ENCODE measurements at places on chromosomes 2 and 18.

- no peak for DNase-seq
Observed at GRCh38 chr2:12817870-12818269, 101.1 kb downstream of the TRIB2 start.

- DNase-seq = no peak
Observed at GRCh38 chr2:85753035-85753524, 711 bp upstream of the ATOH8 start.

GRCh38 chr2:134679745-134680144 is 39.1 kb downstream of the TMEM163 start:
- DNase-seq = peak; percentile 33

- no peak for DNase-seq
Observed at GRCh38 chr18:28208712-28209265, 31.9 kb upstream of the CDH2 start.

- no peak for DNase-seq
Observed at GRCh38 chr2:81650048-81650971, 1345.8 kb upstream of the LRRTM1 start.

DNA sequence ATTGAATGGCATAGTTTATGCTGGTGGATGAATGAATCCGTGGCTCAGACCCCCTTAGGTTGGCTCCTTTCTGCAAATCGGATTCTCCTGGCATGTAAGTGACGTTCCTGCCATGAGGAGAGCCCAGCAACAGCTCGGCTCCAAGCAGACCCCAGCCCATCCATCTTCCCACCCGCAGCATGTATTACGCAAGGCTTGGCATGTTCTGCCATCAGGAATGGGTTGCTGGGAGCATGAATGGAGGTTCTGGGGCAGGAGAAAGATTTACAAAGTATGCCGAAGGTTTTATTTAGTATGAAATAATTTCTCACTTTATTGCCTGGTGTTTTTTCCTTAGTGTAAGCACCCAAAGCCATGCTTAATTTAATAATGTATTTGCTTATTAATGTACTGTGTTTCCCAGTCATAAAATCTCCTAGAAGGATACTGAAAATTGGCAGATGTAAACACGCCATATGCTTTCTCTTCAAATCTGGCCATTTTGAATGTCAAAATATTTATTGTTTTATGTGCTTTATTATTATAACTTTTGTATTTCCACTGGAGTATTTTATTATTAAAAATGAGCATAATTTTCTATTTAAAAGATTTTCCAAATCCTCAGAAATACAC is 128.5 kb downstream of the ACKR3 start:
- DNase-seq = no peak

DNA sequence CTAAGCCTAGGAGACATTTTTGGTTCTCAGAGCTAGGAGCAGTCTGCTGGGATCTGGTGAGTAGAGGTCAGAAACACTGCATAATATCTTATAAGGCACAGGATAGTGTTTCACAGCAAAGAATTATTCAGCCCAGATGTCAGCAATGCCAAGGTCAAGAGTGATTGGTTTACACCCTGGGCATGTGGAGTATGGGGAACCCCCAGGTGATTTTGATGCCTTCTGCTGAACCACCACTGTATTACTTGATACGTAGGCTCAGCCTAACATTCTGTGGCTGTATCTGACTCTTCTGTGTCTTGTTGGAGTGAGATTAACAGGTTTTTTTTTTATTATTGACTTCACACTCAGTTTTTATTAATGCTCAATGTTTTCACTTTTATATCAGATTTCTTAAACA is 6.0 kb downstream of the DDX18 start:
- DNase-seq = no peak

DNA sequence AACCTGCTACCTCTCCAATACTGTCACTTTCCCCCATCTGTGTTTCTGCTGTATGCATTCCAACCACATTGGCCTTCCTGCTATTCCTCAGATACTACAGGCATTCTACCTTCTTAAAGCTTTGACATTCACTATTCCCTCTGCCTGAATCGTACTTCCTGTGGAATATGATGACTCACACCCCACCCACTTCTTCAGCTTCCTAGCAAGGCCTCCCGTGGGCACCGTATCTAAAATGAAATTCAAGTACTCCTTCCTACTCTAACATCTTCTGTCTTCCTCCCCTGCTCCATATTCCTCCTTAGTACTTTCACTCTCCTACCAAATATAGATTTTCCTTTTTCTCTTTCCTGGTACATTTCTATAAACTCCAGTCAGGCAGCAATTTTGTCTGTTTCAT is 710.4 kb downstream of the RNF144A start:
- DNase-seq = no peak

GRCh38 chr2:48566592-48567310 is 36.8 kb downstream of the STON1 start:
- DNase-seq = no peak

GRCh38 chr2:27959496-27959895 is 69.0 kb downstream of the BABAM2 start:
- no peak for DNase-seq

DNA sequence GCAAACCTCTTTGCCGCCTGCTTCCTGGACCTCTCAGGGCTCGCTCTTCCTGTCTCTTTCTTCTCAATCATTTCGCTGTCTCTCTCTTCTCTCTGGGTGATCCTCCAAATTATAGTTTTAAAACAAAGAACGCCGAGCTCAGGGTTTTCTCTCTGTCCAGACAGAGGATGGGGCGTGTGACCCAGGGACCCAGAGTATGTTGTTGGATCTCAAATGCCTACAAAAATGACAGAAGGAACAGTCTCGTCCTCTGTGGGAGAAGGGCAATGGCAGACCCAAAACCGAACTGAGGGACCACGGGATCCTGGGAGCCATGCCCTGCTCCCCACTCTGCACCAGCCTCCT is 88.5 kb downstream of the EIPR1 start:
- no peak for DNase-seq

GRCh38 chr2:71466301-71467179 is 13.2 kb downstream of the DYSF start:
- DNase-seq = no peak

GRCh38 chr2:193253014-193253530 is 1058.3 kb upstream of the TMEFF2 start:
- DNase-seq = no peak
